AML-193 (cell line): ENCODE measurements at places on chromosomes 6 and 20.

- no peak for DNase-seq
Measured at GRCh38 chr20:64062276-64062595, 762 bp upstream of the TCEA2 start.

DNA sequence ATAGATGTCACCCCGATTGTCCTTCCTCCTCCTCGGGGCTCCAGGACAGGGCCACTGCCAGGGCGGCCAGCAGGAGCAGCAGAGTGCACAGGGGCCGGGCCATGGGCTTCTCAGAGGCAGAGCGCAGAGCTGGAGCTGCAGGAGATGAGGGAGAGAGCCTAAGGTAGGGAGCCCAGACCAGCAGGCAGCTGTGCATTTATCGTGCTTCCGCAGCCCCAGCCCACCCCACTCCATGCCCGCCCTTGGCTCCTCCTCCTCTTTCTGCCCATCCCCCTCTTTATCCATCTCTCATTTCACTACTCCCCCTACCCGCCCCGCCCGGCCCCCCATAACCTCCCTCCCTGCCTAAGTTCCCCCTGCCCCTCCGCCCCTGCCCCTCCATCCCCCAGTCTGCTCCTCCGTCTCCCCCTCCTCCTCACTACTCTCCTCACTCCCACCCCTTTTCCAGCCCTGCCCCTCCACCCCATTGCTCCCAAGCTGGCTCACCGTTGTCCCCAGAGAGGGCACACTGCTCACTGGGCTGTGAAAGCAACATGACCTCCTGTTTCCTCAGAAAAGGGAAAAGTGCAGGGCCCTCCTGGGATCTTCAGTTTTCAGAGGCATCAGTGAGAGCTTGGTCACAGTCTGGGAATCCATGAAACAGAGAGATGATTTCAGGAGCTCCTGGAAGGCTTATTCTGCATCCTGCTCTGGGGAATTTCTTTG lies 25.5 kb upstream of the CST1 start:
- DNase-seq, result no peak

- peak; percentile 49 for DNase-seq
Measured at GRCh38 chr6:55980627-55981211, 105.3 kb upstream of the BMP5 start.

DNA sequence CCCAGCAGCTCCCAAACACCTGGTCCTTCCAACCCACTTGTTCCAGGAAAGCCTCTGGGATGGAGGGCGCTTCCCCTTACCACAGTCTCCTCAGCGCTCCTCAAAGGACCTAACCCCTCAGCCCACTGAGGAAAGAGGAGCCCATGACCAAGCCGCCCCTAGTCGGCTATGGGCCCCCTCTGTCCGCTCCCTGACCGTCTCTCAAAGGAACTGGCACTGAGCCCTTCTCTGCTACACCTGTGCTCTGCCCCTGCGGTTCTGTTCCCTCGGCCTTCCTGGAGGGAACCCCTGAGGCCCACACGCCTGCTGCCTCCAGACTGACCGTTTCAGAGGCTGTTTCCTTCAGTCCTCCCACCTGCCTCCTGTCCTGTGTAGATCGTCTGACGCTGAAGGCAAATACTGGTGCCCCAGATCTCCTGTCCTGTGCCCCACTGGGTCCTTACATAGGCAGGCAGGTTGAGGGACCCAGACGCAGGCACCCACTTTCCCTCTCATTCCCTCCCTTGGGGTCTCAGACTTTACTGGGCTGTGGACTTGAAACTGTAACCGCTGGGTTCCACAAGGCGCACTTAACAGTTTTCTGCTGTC lies 1.9 kb upstream of the SLC4A11 start:
- DNase-seq, result no peak

DNA sequence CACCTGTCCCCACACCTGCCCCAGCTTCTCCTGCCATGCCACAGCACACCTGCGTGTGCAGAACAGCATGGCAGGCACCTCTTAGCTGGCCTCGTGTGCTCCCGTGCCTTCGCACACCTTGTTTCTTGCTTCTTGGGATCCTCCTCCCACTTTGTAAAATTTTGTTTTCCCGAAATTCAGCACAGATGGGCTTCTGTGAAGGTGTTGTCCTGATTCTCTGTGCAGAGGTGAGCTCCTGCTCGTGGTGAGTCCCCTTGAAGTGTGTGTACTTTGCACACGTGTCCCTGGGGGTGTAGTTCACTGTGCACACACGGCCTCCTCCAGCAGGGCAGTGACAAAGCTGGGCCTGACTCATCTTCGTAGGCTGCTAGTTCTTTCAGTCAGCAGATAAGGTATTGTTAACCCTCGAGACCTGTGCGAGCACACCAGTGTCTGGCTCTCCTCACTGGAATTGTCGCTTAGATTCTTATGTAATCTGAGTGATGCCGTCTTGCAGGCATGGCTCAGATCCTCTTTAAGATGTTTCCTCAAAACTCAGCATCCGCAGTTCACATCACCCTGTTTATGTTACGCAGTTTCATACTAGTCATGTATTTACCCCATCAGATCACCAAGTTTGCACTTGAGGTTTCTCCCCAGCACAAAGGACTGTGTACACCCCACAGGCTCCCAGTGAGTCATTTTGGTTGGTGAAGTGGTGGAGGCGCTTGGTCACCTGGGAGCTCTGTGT lies 77.7 kb downstream of the CDYL start:
- no peak for DNase-seq

DNA sequence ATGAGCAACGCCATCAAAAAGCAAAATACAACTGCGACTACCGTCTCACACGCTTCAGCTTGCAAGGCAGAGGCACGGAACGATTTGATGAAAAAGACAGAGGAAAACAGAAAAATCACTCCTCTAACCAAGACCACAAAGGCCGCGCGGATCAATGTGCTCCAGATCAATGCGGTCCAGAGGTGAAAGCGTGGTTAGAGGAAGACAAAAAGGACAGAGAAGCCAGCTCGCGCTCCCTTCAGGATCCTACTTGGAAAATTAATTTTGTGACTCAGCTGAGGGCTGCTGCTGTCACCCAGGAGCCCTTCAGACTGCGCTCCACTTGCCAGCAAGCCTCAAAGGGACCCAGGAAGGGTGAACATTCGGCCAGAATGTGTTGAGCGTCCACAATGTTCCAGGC lies 140.2 kb upstream of the RPS6KA2 start:
- DNase-seq, result no peak

GRCh38 chr6:132354517-132355167 lies 46.6 kb downstream of the MOXD1 start:
- DNase-seq, result no peak

GRCh38 chr20:58420798-58421496 lies 31.9 kb downstream of the VAPB start:
- no peak for DNase-seq

- DNase-seq, result no peak
Measured at GRCh38 chr6:11276911-11277274, 44.4 kb upstream of the NEDD9 start.

- DNase-seq, result no peak
Measured at GRCh38 chr6:116741571-116741970, 23.9 kb downstream of the FAM162B start.

DNA sequence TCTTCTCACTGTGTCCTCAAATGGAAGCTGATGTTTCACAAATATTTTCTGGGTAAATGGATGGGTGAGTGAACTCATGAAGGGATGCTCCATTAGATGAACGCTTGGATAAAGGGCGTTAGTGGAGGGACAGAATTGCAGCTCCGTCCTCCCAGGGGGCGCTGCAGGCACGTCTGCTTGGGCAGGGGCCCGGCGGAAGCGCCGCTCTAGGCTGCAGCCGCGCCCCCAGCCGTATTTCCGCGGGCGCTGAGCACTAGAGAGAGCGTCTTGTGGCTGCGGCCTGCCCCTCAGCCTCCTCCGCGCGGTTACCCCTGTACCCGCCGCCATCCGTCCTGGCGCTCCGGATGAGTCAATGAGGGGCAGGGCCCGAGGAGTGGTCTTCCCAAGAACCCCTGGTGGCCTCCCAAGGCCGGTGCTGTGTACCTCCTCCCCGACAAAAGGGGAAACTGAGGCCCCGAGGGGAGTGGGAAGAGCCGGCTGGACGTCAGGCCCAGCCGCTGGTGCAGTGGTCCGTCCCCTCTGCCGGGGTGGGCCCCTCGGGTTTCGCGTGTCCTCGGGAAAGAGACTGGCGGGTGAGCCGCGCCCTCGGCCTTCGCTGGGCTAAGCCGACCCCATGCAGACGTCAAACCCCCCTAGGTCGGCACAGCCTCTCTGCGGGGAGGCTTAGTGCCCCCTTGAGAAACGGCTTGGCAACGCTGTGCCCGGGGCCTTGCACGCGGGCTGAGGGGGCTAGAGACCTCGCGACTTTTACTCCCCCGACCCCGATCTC lies 11.5 kb upstream of the SNHG17 start:
- peak; percentile 54 for DNase-seq

- DNase-seq, result peak; percentile 23
Measured at GRCh38 chr6:125853168-125853567, 62.4 kb downstream of the NCOA7 start.

GRCh38 chr6:37704923-37705238 lies 7.2 kb upstream of the MDGA1 start:
- no peak for DNase-seq

DNA sequence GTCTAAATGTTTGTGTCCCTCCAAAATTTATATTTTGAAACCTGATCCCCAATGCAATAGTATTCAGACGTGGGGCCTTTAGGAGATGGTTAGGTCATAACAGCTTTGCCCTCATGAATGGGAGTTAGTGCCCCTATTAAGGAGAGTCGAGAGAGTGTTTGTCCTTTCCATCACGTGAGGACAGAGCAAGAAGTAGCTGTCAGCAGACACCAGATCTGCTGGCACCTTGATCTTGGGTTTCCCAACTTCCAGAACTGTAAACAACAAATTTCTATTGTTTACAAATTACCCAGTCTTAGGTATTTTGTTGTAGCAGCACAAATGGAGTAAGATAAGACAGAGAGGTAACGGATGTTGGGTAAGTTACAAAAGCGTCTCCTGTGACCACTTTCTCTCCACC lies 46.6 kb downstream of the FAM50B start:
- no peak for DNase-seq

- peak; percentile 51 for DNase-seq
Measured at GRCh38 chr6:162907876-162908481, 180.2 kb downstream of the PACRG start.

- DNase-seq, result no peak
Measured at GRCh38 chr6:112441607-112442006, 94.5 kb downstream of the RFPL4B start.
